Naive thymus-derived CD4-positive, alpha-beta T cell (primary cell): ENCODE measurements at places on chromosomes 2 and 18. TPM values are rescaled to one million over a fixed set of nuclear protein-coding genes. Genes with fewer than 3 reads are reported as not detected.

IL1F10 gene
- not detected for total RNA-seq

DNA sequence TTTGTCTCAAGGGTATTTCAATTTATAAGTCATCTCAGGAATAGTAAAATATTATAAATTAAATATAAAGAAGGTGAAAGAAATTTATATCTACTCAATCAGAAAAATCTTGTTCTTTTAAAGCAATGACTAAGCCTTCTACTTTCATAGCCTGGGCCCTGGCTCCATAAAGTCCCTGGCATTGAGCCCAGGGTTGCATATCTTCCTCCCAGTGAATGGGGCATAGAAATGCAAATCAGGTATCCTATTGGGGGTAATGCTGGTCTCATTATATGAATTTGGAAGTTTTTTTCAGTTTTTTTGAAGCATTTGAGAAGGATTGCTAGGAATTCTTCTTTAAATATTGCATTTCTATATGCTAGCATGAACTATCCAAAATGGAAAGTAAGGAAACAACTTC, 73.9 kb upstream of the MC2R start:
- DNase-seq, result no peak

DNA sequence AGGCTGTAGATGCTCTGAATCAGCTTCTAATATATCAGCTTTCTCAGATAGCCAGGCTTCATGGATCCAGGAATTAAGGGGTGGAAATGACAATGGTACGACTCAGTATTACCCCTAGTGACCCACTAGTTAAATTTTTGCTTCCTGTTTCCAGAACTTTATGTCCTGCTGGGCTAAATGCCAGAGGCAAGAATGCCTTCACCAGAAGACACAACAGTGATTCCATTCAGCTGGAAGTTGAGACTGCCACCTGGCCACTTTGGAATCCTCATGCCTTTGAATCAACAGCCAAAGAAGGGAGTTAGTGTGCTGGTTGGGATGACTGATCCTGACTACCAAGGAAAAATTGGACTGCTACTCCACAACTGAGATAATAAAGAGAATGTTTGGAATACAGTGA, 239.1 kb downstream of the ASXL3 start:
- DNase-seq, result no peak

DNA sequence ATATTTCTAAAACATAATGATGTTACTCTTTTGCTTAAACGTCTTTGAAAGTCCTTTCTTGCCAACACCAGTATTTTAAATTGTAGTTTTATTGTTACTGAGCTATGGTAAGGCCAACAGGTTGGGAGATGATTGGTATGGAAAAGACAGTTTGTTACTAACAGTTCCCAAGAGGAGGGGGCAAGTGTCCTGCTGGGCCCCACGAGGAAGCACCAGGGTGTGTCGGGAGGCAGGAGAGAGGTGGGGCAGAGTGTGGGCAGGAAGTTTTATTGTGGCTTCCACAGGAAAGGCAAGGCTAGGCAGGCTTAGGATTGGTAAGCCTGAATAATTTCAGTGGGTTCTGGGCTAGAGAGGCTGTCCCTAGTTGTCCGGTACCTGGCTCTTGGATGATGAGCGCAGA, 134.3 kb downstream of the SOCS6 start:
- no peak for DNase-seq

GRCh38 chr2:235938611-235939010, 229.6 kb downstream of the GBX2 start:
- DNase-seq, result no peak
